Renal cortex interstitium (tissue), 15 donors: ENCODE measurements at places on chromosomes 4 and X.

GRCh38 chr4:84648178-84648577 is 65.3 kb downstream of the CDS1 start:
- no peak for DNase-seq

DNA sequence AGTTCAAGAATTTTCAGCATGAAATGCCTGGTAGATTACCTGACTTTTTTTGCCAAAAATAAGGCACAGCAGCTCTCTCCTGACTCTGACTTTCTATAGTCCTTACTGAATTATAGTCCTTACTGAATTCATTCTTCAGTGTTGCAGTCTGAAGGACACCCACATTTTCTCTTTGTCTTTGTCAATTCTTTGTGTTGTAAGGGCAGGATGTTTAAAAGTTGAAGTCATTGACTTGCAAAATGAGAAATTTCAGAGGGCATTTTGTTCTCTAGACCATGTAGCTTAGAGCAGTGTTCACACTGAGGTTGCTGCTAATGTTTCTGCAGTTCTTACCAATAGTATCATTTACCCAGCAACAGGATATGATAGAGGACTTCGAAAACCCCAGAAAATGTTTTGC is 168.0 kb downstream of the SOWAHB start:
- DNase-seq, result no peak

GRCh38 chrX:16028576-16028975 is 94.8 kb upstream of the GRPR start:
- DNase-seq, result no peak

- no peak for DNase-seq
Observed at GRCh38 chr4:156335721-156336120, 382.1 kb upstream of the CTSO start.

- no peak for DNase-seq
Observed at GRCh38 chr4:148055844-148056243, 324.0 kb downstream of the ARHGAP10 start.

- no peak for DNase-seq
Observed at GRCh38 chr4:185786422-185786821, 25.6 kb downstream of the SORBS2 start.

- DNase-seq, result no peak
Observed at GRCh38 chr4:99144070-99144469, at the start of gene ADH4. ADH4 (minus strand) TSS chr4:99144297; CDS start chr4:99144222, 75 bp downstream.

DNA sequence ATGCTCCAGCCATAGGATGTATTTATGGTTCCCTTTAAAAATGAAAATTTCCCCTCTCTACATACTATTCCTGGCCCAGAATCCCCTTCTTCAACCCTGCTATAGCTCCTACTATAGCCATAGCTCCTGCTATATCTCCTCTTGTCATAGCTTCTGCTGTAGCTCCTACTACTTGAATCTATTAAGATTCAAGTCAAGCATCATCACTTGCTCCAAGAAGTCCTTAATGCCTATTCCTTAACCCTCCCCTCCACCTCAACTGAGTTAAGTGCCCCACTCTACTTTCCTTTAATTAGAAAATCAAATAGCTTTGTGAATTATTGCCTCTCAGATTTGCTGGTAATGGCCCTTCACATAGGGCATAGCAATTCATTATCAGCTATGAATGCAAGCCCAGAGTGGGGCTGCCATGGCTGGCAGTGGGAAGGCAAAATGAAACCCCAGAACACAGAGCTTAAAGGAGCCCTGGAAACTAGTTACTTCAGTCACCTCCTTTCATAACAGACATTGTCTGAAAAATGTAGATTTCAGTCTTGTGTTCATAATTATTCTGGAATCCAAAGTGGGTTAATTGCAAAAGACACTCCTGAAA is 15.4 kb downstream of the OCIAD2 start:
- no peak for DNase-seq

GRCh38 chr4:58560736-58561135 is 1450.6 kb upstream of the IGFBP7 start:
- no peak for DNase-seq

- no peak for DNase-seq
Observed at GRCh38 chr4:37836838-37837440, 10.5 kb downstream of the PGM2 start.

DNA sequence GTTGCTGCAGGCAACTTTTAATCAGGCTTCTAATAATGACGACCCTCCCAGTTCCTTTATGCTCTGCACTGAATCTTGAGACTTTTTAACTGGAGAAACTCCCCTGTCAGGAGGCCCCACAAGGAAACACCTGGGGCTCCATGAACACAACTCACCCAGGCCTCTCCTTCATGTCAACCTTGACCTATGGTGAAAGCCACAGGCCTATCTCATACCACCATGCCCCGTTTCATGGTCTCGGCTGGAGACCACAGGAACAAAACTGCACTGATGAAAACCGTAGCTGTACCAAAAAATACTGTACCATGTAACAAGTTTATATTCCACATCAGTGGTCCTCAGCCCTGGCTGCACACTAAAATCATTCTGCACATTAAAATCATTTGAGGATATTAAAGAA is 57.0 kb downstream of the ZNF827 start:
- DNase-seq, result no peak

DNA sequence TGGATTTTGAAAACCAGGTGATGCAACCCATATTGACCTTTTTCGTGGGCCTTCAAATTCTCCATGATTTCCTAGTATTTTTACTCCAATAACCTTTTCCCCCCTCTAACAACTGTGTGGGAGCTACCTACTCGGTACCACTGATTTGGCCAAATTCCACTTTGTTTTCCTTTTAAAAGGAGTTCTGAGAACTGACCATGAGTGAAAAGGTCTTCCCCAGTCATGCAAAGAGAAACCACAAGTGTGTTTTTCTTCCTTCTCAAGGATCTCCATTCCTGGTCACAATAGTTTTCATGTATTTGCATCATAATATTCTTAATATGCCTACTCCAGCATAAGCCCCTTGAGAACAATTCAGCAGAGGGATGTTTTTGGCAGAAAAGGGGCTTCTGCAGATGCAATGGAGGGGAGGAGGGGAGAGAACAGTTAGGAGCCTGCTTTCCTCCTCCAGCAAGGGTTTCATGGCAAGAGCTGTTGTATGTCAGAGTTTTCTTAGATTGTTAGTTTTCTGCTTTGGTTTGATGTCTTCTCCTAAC is 195.3 kb upstream of the ANXA3 start:
- DNase-seq, result no peak

- no peak for DNase-seq
Observed at GRCh38 chr4:140094438-140095420, 59.3 kb downstream of the MAML3 start.

- DNase-seq, result no peak
Observed at GRCh38 chrX:6257025-6257424, 28.4 kb upstream of the NLGN4X start.

DNA sequence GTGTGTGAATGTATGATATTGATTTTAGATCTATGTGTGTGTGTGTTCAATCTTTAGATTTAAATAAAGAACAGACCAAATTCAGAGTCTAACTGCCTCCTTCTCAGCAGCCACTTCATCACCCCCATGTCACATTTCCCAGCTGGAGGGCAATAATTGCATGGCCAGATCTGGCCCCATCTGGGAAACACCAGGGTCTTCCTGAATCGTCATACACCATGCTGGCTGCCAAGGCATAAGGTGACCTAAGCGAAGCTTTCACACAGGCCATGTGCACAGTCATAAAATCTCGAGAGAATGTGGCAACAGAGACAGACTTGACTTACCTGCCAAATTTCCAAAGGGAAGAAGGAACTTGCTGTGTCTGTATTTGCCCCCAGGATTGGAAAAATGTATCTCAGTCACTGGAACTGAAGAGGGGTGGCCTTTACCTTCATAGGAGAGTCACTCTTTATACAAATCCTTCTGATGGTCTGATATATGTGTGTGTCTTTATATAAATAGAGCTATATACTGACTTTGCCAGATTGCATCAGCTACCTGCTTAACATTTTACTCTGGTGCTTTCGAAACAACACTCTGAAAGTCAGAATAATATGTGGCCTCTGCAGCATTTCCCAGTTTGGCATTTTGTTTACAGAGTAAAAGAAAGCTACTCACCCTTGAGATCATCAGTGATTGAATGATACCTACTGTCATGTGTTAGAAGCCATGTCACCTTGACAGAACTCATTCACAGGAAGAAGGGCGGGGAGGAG is at the start of gene PLAC1:
PLAC1 (minus strand) TSS at position 470 of the 758 bp plus-strand sequence. CDS start 91,789 bp downstream, outside the sequence.
- no peak for DNase-seq

- DNase-seq, result no peak
Observed at GRCh38 chrX:1434871-1435240, 17.9 kb downstream of the ASMTL start.

GRCh38 chr4:98385831-98386230 is 124.6 kb downstream of the RAP1GDS1 start:
- no peak for DNase-seq

- DNase-seq, result no peak
Observed at GRCh38 chr4:61500883-61501282, 300.8 kb downstream of the ADGRL3 start.
